ENCODE measurements at places on chromosomes 13 and 19.

DNA sequence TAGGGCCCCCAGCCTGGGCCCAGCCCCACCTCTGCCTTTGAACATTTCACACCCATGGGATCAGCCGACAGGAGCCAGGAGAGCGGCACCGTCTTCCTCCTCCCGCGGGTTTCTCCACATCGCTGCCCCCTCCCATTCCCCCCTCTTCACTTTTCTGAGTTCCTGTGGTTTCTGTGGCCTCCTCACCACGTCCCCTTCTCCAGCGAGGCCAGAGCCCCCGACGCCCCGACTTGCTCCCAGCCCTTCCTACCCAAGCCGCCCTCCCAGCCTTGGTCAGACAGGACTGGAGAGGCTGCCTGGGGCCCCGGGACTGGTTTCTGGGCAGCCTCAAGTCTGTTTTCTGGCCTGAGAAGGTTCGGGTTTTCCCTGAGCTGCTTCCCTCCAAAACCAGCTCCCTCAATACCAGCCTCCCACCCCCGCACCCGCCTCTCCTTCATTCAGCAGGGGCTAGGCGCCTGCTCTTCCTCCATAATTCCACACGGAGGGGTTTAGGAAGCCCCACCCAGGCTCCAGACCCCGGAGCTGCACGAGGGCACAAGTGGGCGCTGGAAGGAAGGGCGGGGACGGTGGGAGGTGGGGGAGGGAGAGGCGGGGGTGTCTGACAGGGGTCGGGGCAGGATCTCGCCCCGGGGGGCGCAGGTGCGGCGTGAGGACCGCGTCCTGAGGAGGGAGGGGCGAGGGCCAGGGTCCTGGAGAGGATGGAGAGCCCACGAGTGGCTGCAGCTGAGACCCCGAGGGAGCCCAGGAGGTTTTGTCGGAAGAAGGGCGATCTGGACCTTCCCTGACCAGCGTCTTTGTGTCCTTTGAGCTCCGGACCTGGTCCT is 4.0 kb upstream of the SIGLEC10 start:
- DNase-seq, result no peak

GRCh38 chr13:95444006-95444730 is 108.4 kb upstream of the CLDN10 start:
- no peak for DNase-seq

DNA sequence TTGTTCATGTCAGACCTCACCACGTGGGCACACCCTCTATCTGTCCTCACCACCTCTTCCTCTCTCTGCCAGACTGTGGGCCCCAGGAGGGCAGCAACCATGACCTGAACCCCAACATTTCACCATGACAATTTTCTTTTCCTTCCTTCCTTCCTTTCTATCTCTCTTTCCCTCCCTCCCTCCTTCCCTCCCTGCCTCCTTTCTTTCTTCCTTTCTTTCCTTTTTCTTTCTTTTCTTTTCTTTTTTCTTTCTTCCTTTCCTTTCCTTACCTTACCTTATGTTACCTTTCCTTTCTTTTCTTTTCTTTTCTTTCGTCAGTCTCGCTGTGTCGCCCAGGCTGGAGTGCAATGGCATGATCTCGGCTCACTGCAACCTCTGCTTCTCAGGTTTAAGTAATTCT is 8.7 kb upstream of the FCER2 start:
- no peak for DNase-seq

DNA sequence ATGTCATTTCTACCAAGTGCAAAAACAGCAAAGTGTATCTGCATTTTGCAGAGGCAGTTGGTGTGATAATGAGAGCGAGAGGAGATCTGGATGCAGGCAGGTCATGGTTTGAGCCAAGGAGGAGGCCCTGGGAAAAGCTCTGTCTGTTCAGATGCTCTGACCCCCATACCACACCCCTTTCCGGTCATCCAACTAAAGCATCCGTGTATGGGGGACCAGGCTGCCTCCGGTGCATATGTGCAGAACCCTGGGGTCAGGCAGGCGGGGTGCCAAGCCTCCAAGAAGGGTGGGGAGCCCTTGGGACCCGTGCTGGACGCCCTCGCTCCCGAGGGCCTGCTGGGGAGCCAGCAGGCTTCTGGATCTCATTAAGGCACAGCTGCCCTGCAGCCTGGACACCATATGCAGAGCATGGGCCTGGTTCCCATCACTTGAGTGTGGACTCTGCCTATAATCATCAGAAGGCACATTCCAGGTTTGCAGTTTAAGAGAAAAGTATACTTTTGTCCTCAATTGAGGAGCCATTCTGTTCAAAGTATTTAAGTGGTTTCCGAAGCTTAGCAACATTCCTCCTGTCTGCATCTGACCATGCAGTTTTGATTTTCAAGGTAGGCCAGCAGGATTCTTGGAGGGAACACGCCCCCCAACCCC is 56.1 kb downstream of the ALOX5AP start:
- DNase-seq, result peak; percentile 77

DNA sequence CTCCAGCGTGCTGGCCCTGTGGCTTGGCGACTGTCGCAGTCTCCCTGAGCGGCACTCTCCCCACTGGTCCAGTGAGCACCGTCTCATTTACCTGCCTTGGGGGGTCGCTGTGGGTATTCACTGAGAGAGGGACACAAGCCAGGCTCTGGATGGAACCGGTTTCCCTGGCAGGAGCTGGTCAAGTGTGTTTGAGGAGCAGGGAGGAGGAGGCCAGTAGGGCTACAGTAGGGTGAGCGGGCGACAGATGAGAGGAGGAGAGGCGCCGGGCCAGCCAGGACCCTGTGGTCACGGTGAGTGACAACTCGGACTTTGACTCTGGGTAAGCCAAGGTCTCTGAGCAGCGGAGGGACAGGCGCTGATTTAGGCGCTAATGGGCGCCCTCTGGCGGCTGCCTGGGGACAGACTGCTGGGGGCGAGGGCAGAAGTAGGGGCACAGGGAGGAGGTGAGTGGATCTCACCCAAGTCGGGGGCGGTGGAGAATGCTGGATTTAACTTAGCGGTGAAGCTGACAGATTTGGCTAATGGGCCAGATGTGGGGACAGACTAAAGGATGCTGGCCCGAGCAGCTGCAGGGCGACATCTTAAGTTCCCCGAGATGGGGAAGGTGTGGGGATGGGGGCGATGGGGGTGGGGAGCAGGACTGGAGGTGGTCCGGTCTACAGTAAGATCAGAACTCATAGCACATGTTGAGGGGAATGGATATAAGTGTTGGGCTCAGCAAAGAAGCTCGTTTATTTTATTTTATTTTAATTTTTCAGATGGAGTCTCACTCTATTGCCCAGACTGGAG is 4.7 kb upstream of the PRMT1 start:
- peak; percentile 84 for DNase-seq

GRCh38 chr19:15280048-15280725 is 47.9 kb upstream of the EPHX3 start:
- no peak for DNase-seq

GRCh38 chr13:36344173-36344572 is 2.0 kb downstream of the SPART start:
- peak; percentile 8 for DNase-seq

DNA sequence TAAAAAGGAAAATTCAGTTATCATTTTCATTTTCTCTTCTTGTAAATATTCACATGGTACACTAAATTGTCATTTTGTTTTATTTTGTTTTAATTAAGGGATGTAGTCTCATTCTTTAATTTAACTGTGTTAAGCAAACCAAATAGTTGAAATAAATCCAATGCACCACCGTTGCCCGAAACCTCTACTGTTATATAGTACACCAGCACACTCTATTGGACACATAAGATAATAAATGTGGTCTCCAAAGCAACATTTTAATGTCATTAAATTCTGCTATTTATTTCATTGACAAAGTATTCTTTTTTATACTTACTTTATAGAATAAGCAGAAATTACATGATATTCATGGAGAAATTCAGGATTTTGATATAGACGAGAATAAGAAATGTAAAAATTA is 156.4 kb upstream of the FREM2 start:
- DNase-seq, result no peak

DNA sequence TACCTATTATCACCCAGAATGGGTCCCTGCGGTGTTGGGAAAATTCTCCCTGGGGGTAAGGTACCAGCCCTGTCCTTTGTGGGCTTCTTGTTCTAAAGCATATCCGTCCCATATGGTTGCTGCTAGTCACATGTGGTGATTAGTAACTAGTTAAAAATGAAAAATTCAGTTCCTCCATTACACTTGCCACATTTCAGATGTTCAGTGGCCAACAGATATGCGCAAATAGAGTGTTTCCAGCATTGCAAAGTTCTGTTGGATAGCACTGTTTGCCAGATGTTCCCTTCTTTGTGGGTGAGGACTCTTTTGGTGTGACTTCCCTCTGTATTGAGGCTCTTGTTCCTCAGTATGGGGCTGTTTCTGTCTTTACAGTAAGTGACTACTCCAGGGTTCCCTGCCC is 3.8 kb downstream of the CNOT3 start:
- DNase-seq, result no peak

GRCh38 chr19:17530586-17530985 is 19.1 kb downstream of the PGLS start:
- no peak for DNase-seq

Measured in cerebellar cortex (tissue), 1 donor.